Stimulated activated CD8-positive, alpha-beta memory T cell treated with anti-CD3 and anti-CD28 coated beads, Interleukin-7, amount 100 ng/mL, for 4 hours (primary cell): ENCODE measurements at places on chromosomes 3 and 15.

- no peak for DNase-seq
Measured at GRCh38 chr3:197234947-197235914, 63.2 kb downstream of the DLG1 start.

DNA sequence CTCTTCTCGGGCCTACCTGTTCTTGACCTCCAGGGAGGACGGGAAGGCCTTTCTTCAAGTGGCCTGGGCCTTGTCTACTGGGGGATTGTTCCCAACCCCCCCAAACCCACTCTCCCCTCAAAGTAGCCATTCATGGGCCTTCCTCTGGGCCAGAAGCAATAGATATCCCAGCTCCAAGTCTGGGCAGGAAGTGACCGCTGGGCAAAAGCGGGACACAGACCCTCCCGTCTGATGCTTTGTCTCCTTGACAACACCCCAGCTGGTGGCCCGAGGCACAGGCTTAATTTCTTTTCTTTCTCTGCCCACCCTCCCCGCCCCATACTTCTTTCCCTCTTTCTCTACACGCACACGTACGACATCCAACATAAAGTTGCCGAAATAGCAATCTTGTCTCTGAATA, 41.4 kb upstream of the FEZF2 start:
- no peak for DNase-seq

- DNase-seq: no peak
Measured at GRCh38 chr15:53458736-53459135, 300.7 kb downstream of the WDR72 start.

- DNase-seq: no peak
Measured at GRCh38 chr3:191085091-191085490, 114.0 kb upstream of the OSTN start.

GRCh38 chr15:59360896-59361295, 11.8 kb downstream of the MYO1E start:
- no peak for DNase-seq

- no peak for DNase-seq
Measured at GRCh38 chr15:75230551-75231371, 27.4 kb upstream of the GOLGA6C start.

GRCh38 chr3:183513046-183513706, 42.3 kb downstream of the KLHL6 start:
- DNase-seq: peak; percentile 22

GRCh38 chr15:63335543-63336240, 46.0 kb downstream of the CA12 start:
- DNase-seq: no peak

DNA sequence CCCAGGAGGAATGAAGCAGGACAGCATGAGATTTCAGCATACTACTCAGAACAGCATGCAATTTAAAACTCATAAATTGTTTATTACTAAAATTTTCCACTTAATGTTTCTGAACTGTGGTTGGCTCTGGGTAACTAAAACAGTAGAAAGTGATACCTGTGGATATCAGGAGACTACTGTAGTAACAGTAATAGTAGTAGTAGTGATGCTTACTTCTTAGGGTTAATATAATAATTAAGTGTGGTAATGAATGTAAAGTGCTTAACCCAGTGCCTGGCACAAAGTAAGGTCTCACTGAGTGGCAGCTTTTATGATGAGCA, 117.3 kb downstream of the NR1I2 start:
- no peak for DNase-seq

DNA sequence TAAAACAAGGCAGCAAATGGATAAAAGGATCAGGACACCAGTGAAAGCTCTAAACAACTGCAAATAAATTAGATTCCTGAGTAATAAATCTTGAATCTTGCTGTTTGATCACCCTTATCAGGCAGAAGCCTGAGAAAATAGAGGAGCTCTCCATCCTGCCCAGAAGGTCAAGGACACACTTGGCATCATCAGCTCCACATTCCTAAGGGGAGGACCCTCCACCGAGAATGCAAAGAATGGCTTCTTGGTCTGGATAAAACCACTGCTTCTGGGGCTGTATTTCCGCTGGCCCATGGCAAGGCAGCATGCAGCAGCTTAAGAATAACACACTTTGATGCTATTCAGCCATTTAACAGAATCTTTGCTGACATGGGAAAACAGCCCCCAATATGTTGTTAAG, 108.9 kb upstream of the TSC22D2 start:
- no peak for DNase-seq

DNA sequence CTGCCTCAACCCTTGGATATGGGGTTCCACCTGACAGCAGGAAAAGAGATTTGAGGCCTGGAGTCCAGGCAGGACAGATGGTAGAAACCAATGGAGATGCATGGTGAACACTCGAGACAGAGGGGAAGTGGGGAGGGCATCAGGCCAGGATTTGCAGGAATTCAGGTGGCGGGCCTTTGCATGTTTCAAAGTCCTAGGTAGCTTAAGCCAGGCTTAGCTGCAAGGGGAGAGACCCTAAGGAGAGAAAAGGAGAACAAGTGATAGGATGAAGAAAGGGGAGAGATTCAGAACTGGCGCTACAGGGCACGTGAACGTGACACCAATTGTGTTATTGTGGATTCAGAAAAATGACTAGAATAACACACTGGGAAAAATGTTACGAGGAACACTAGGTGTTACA, 182.6 kb downstream of the PDZRN3 start:
- DNase-seq: no peak

DNA sequence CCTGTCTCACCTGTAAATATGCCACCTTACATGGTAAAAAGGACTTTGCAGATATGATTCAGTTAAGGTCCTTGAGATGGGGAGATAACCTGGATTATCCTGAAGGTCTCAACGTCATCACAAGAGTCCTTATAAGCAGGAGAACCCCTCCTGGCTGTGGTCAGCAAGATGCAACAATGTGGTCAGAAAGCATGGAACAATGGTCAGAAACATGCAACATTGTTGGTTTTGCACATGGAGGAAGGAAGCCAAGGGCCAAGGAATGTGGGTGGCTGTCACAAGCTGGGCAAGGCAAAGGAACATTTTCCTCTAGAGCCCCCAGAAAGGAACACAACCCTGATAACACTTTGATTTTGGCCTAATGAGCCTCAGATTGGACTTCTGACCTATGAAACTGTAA, 9.4 kb upstream of the SUMF1 start:
- DNase-seq: no peak

GRCh38 chr3:195865752-195866151, 42.6 kb downstream of the TNK2 start:
- DNase-seq: no peak
